Stimulated activated CD8-positive, alpha-beta memory T cell treated with anti-CD3 and anti-CD28 coated beads, Interleukin-2, amount 100 ng/mL, for 1 hour (primary cell): ENCODE measurements at places on chromosomes 3 and 15.

GRCh38 chr3:109059264-109059663, 58.7 kb downstream of the MORC1 start:
- no peak for DNase-seq

- no peak for DNase-seq
These were observed 9.8 kb upstream of the RUVBL1 start for GRCh38 chr3:128133273-128133883.

DNA sequence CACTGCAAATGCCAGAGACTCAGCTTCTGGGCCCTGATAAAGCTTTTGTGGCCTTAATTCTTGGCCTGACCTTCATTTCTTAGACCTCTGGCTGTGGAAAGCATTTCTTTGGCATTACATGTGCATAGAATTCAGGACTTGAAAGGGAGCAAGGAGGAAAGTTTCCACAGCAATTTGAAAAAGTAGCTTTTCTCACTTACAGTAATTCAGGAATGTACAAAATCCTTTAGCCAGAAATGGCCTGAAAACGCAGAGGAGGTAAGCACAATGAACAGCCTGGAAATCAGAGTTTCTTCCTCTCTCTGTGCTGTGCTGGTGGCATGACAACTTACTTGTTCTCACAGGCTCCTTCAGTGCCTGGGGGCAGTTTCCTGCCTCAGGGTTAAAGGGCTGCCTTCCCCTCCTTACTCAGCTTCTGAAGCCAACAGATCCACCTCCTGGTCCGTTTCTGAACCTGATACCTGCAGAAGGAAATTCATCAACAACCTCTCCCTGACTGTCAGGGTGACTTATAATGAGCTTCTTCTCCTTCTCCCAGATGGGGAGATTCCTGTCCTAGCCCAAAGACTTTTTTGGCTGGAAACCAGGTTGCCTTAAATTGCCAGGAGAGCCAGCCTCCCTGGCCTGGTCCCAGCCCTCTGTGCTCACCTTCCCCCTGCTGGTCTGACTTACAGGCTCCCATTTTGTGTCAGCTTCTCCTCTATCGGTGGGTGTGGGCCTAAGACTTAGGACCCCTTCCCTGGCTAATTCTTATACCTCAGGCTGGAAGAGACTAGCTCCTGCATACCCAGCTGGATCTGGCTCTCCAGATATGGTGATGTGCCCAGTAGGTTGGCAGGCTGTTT, 102.3 kb downstream of the MYRIP start:
- DNase-seq, result no peak

DNA sequence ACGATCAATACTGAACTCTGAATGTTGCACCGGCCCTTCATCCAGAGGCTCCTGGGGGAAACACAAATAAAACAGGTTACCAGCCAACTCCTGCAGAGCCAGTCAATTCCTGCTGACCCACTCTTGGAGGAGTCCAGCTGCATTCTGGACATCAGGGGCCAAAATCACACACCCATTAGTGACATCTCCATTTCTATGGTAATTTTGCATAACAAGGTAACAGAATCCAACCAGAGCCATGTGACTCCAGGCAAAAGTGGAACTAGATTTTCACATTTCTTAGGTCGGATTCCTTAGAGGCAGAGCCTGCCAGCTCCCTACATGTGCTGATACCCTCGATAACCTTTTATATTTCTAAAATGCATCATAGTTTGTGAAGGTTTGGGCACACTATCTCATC, 119.2 kb upstream of the CTNNB1 start:
- DNase-seq, result no peak

DNA sequence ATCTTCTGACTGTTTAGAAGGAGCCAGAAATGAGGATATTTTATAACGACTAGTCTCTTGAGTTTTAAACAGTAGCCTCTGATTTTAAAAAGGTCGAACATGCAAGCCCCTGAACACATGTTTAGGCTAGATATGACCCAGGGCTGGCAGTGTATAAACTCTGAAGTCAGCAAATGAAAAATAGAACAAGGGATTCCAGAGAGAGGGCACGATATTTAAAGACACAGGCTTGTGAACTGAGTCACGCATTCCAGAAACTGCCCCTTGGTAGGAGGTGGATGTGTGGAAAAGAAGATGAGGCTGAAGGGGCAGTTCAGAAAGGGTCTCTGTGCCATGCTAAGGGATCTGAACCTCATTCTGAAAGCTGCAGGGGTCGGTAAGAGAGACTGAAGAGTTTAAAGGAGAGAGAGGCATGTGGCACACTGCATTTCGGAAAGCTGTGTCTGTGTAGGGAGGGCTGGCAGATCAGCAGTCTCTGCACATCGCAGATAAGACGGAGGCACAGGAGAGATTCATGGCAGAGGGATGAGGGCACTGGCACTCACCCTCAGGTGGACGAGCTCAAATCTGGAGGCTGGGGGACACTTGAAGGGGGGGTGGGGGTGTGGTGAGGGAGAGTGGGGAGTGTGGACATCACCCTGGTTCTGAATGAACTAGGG, 22.1 kb downstream of the ST8SIA2 start:
- no peak for DNase-seq

DNA sequence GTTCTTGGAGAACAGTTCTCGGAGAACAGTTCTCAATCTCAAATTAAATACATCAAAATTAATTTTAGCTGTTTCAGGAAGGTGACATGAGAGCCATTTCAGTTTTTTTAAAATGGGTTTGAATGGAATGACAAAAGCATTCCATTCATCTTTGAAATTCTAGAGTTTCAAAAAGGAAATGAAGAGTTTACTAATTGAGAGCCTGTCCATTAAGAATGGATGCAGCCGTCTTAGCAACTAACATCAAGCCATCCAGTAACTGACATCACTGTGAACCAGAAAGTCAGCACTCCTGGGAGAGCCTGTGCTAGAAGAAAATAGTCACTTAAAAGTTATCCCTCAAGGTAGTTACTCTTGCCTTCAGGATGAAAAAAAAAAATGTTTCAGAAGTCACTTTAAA, 47.0 kb upstream of the FSTL1 start:
- no peak for DNase-seq

- DNase-seq, result no peak
These were observed 193.9 kb upstream of the UBE2E1 start for GRCh38 chr3:23611737-23612295.

DNA sequence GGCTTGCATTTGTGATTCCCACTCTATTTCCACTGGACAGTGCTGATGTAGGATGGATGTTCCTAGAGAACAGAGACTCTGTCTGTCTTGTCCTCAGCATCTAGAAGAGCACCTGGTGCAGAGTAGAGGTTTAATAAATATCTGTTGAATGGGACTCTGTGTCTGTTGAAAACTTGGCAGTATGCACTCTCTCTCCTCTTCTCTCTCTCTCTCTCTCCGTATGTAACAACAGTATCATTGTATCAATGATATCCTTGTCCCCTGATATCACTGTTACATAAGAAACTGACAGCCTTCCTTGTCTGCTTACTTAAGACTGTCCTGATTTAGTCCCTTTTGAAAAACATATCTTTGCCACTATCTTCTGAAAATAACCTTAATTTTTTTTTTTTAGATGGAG, 24.3 kb upstream of the MGLL start:
- DNase-seq, result no peak

- DNase-seq, result no peak
These were observed 55.9 kb upstream of the PHLDB2 start for GRCh38 chr3:111803123-111803593.

- DNase-seq, result no peak
These were observed 66.8 kb upstream of the UBE2E1 start for GRCh38 chr3:23738944-23739343.

GRCh38 chr15:31325595-31326155, 960 bp upstream of the KLF13 start:
- DNase-seq, result peak; percentile 40

GRCh38 chr3:128487538-128487812, 5.5 kb downstream of the GATA2 start:
- no peak for DNase-seq
